ENCODE measurements at places on chromosomes 11 and 22.

DNA sequence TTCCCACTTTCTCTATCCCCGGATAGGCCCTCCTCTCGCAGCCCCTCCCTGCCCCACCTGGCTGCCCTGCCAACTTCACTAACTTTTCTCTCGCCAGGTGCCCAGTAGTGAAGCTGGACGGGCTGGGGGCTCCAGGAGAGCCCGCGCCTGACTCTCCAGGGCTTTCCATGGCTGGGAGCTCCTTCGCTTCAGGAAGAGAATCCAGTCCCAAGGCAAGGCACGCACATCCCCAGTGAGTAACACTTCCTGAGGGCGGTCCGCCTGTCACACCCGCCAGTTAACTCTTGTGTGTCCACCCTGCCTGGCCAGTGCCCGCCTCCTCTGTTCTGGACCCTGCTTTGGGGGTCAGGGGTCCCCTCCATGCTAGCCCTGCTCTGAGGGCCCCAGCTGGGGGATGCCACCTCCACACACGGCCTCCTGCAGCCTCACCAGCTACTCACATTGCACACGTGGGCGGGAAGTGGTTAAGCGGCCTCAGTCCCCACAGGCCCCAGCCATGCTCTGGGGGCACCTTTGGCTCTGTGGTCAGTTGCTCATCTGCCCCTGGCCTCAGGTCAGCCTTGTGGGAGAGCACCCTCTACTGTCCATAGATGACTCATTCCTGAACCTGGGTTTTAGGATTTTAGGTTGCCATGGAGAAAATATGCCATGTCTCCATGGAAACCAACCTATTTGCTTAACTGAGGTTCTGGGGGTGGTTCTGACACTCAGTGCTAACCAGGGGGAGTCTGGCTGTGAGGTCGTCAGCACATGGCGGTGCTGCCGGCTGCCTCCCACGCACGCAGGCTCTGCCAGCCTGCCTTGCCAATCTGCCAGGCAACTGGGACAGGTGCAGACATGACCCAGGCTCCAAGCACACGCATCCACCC, at the start of gene RIN1:
Gene RIN1, minus strand, starts transcription at position 201 of the 869 bp plus-strand sequence. Its CDS starts 32 bp downstream, at position 169.
- no peak for DNase-seq

DNA sequence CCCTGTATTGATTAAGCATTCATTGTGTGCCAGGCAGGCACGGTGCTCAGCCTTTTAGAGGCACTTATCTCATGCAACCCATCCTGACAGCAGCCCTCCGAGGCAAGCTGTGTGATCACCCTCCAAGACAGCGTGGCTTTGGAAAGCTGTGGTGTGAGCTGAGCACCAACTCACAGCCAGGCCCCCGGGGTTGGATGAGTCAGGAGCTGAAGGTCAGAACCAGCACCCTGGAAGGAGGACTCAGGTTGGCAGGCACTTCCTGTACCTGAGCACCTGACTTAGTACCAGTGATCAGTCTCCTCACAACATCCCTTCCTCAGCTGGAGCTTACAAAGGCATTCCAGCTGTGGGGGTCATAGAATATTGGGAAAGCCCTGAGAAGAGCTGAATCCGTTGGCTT, 9.0 kb downstream of the PATZ1 start:
- DNase-seq: no peak

GRCh38 chr22:41146573-41146972, 54.2 kb downstream of the EP300 start:
- no peak for DNase-seq

GRCh38 chr11:19660076-19660475, 52.6 kb upstream of the NAV2 start:
- no peak for DNase-seq

DNA sequence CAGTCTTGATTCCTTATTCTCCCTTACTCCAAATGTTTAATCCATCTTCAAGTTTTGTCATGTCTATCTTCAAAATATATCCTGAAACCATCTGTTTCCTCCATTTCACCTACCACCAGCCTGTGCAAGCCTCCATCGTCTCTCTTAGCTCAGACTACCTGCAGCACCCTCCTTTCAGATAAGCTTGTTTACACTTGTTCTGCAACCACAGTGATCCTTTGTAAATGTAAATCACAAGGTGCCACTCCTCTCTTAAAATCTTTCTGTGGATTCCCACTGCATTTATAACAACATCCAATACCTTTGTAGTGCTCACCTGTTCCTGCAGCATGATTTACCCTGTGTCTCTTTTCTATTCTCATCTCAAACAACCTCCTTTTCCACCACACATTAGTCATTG, 31.8 kb upstream of the GPR83 start:
- no peak for DNase-seq

- no peak for DNase-seq
Observed at GRCh38 chr11:104918113-104918824, 20.0 kb upstream of the CASP12 start.

DNA sequence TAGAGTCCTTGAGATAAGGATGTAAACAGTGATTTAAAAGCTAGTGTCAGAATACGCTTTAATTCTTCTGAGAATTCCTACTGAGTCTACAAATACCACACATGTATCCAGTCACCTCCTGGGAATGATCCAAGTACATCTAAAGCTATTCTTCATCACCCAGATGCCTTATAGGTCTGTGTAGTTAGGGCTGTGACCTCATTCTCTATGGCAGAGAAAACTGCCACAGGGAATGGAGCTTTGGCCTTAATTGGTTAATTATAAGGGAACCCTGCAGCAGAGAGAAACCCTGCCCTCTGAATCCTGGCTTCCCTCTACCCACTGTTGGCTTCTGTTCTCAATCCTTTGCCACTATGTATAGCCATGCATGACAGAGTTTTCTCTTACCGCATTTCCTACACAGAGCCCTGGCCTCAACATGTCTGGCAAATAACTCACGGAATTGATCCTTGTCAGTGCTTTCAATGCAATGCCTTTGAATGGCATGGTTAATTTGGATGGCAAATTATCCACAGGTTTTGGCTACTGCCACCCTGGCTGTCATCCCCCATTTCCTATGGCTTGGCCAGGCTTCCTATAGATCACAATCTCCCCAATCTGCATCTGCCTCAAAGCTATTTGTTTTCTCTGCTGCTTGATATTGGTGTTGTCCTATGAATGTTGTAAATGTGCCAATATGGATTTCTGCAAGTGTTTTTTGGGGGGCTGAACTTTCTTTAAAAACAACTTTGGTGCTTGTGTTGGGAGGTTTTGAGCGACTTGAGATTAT, 2.9 kb downstream of the DIXDC1 start:
- DNase-seq: no peak

GRCh38 chr11:95592471-95592870, 197.1 kb downstream of the FAM76B start:
- no peak for DNase-seq

- DNase-seq: no peak
Observed at GRCh38 chr11:96204366-96204659, 138.7 kb downstream of the MAML2 start.

GRCh38 chr11:117819096-117820040, 5.2 kb downstream of the FXYD2 start:
- no peak for DNase-seq

DNA sequence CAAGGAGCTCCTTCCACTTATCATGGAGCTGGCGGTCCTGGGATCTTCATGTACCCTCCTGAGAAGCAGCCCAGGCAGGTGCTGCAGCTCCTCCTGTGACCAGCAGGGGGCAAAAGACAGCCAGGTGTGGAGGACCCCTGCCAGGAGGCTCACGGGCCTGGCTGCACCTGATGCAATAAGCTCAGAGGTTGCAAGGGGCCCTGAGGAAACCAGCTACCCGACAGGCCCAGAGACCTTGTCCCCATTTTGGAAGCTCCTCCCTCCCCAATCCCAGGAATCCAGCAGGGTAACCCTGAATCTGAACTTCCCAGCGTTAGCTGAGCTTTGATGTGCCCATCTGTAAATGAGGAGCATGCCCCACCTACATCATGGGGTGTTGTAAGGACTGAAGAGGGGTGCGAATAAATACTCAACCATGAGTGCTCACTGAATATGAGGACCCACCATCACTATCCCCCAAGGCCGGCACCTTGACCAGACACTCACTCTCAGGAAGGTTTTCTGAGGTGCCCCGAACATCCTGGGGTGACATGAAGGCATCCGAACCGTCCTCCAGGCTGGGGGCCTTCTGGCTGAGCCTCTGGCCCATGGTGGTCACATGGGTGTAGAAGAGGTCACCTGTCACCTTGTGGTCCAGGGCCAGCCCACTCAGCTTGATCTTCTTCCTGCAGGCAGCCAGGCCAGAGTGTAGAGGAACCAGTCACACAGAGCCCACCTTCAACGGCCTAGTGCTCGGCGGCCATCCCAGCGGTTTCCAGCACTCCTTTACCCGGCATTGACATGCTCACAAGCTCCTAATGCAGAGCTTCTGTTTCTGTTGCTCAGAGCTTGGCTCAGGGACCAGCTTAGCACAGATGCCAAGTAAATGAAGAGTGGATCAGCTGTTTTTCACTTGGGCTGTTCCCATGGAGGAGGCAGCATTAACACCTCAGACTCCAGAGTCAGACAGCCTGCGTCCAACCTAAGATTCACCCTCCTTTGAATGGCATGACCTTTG, 21.7 kb downstream of the SLC43A1 start:
- DNase-seq: no peak

GRCh38 chr11:898540-899190, 11.9 kb downstream of the CHID1 start:
- DNase-seq: no peak

DNA sequence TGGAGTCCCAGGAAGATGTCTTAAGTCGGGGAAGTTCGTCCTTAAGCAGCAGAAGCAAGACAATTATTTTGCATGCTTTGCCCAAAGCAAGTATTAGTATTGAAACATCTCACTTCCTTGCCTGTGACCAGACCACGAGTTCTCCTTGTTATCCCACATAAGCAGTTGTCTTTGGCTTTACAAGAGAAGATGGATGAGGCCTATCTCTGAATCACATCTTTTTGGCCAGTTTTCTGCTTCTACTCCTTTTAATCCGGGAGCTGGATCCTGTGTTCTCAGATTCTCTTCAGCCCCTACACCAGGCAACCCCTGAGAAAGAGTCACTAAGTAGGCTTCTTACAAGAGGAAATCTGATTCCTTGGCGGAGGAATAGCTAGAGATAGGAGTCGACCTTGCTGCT, 2.1 kb downstream of the SYT9 start:
- DNase-seq: no peak

GRCh38 chr22:36017651-36018091, 11.0 kb downstream of the RBFOX2 start:
- no peak for DNase-seq

GRCh38 chr11:61155312-61155711, 5.9 kb downstream of the VPS37C start:
- DNase-seq: no peak

DNA sequence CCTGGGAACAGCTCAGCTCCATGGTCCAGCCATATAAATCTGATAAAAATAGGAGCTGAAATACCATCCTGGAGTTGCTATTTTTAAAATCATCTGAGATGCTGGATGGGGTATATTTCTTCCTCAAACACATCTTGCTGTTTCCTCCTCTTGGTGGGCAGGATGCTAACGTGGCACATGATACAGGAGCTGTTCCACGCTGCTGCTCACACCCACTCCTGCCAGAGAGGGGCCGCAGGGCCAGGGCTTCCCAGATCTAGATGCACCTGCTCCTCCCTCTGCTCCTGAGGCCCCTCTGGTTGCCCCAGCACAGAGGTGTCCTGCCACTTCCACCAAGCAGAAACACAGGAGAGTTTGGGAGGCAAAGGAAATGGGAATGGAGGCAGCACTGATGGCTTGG, 3.3 kb upstream of the ST3GAL4 start:
- no peak for DNase-seq

GRCh38 chr11:123741159-123742030, at the start of gene ZNF202:
Gene ZNF202, minus strand, starts transcription at chr11:123741660. Its CDS starts 10,772 bp downstream, at chr11:123730888.
- DNase-seq: peak; percentile 83

DNA sequence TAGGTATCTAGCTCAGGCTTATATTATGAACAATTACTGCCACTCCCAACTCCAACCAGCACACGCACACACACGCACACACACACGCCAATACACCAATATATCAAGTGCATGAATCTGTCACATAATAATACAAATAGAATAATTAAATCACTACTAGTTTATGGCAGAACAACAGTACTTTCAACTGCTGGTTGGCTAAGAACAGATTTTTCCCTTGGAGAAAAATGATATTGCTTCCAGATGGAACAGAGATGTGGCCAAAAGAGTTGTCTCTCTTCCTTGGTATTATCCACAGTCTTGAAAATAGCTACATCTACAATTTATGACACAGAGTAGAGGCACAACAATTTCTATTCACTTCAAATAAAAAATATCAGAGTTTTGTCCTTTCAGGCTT, 538.3 kb upstream of the FAT3 start:
- DNase-seq: no peak

DNA sequence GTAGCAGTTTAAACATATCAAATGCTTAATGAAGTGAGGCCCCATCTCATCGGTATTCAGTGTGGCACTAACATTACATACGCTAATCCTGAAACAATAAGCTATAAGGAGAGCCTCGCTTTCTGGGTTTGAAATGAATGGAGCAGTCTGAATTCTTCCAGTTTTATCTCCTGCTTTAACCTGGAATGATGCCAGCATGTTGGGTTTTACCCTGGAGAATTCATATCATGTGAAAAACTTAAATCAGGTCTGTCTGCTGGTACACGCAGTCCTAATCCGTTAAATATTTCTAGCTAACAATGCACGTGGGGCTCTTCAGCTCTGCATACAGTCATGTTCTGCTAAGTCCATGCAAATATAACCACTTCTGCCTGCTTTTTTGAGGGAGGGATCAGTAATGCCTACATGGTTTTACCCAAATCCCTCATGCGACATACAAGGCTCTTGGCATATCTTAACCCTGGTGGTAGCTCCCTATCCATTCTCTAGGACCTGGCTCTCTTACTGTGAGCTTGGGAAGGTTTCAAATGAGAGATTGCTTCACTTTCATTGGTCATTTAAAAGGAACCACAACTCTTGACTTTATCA, 92.7 kb downstream of the COMMD9 start:
- no peak for DNase-seq

- DNase-seq: no peak
Observed at GRCh38 chr22:45131749-45132148, 32.0 kb upstream of the NUP50 start.

GRCh38 chr11:86313793-86314192, 11.8 kb downstream of the HIKESHI start:
- no peak for DNase-seq
